Activated T-cell treated with anti-CD3 and anti-CD28 coated beads for 24 hours (primary cell): ENCODE measurements at places on chromosomes 16 and 17.

- no peak for DNase-seq
These were observed 868 bp downstream of the MED13 start for GRCh38 chr17:62064029-62064790.

DNA sequence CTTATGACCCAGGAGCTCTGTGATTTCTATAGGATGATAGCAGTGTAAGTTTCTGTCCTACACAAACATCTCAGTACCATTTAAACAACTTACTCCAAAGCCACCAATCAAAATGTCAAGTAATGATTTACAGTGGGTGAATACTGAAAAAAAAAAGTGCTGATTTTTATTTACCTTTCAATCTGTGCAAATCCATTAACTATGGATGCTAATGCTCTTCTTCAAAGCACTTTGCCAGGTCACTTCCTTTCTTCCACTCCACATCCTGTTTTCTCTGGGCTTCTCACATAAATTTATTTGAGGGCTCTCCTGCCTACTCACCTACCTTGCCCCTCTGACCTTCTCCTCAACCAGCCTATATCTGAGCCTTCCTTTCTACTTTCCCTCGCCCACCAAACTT, 101.6 kb downstream of the SKAP1 start:
- no peak for DNase-seq

DNA sequence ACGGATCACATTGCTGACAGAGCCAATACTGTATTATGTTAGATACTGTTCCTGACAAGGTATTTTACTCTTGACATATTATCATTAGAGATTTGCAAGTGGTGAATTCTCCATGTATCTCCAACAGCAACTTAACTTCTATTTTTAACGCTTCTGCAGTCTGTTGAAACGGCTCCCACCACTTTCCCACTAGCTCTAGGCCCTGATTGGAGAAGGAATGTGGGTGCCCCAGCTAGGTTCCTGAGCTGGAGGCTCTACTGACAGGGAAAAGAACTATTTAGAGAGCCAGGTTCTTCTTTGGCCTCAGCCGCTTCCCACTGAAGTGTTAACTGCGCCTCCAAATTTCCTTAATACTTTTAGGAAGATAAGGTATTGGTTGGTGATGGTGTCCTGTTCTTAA, 191.8 kb downstream of the RBFOX1 start:
- DNase-seq = no peak

- DNase-seq = no peak
These were observed 62.1 kb upstream of the NOL11 start for GRCh38 chr17:67655478-67656148.

- peak; percentile 19 for DNase-seq
These were observed 366.9 kb downstream of the SLC39A11 start for GRCh38 chr17:72725433-72726068.
